ENCODE measurements at places on chromosomes 5 and 9.

GRCh38 chr9:107455425-107456135 is 34.0 kb downstream of the KLF4 start:
- DNase-seq, result no peak

DNA sequence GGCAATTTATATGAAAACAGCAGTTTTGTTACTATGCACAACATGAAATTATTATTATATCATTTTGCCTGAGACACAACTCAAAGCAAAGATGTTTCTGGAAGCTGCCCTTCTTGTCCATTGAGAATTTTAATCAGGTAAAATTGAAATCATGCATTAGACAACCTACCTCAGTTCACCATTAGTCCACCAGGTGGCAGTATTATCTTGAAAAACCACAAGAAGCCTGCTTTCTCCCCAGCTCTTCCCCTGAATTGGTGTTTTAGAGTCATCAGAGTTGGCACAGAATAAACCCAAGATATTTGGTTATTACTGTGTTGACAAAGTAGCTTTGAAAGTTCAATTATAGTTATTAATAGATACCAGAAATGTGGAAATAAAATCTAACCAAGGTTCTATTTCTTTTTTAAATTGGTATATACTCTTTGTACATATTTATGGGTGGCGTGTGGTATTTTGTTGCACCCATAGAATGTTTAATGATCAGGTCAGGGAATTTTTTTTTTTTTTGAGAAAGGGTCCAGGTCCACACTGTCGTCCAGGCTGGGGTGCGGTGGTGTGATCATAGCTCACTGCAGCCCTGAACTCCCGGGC is 25.7 kb downstream of the UTP15 start:
- DNase-seq, result peak; percentile 60

GRCh38 chr9:125748446-125749099 is 1.4 kb downstream of the PBX3 start:
- no peak for DNase-seq

DNA sequence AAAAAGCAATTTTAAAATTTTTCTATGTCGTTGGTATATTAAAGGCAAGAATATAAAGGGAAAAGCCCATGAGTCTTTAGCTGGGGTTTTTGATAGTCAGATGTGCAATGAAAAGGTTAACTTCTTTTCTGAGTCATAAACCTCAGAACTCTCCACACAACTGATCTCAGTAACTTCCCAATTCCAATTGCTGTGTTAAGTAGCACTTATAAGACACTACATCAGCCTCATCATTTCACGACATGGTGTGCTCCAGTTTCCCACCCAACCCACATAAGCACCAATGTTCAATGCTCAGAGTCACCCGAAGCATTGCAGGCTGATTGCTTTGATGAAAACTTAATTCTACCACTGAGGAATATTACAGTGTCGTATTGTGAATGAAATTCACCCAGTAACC is 155.8 kb downstream of the TSSK1B start:
- DNase-seq, result no peak

DNA sequence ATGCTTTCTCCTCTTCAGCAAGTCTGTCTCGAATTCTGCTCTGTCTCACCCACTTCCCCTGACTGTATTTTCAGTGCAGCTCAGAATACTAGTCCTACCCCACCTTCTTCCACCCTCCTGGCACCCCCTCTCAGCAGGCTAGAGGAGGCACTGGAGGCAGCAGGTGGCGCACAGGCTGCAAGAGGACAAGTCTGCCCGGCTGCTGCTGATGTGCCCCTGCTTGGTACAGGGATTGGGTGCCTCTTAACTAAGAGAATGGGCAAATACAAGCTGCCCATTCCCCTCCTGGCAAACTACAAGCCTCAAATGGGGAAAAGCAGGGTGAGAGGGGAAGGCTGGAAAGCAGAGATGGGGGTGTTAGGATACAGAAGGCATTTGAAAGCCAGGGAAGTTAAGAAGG is 5.1 kb downstream of the TLN1 start:
- DNase-seq, result no peak

DNA sequence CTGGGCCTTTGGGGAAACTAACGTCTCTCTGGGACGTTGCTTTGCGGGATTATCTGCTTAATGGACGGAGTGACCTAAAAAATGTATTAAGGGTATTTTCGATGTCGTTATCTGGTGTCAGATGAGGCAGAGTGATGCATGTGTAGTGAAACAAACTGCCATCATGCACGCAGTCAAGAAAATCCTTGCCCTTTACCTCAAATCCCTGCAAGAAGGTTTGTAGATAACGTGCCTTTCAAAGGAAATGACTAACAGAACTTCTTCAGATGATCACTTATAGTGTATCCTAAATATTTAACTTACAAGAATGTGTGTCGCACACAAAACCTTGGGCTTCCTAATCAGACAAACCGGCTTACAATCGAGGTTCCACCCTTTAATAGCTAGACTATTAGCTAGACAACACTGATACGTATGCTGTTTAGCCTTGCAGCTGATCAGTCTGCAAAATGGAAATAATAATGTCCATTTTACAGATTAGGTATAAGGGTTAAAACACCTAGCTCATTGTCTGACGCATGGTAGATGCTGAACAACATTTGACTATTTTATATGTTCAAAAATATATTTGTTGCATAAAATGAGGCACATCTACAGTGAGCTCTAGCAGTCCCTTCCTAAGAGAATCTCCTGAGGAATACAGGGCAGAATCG is 541 bp upstream of the TBCA start:
- no peak for DNase-seq

DNA sequence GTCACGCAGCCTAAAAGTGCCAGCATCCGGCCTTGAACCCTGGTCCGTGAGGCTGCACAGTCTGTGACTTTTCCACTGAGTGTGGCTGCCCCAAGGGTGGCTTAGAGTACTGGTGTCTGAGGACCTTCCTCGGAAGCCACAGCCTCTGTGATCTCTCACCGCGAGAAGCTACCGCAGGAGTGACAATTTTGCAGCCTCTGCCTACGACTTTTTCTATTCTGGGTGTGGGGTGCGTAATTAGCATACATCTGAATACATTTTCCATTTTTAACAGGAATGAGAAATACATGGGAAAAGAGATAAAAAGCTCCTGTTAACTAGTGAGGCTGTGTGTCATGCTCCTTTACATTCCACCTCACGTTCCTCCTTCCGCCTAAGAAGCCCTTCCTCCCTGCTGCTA is 48.3 kb upstream of the HRH2 start:
- no peak for DNase-seq

DNA sequence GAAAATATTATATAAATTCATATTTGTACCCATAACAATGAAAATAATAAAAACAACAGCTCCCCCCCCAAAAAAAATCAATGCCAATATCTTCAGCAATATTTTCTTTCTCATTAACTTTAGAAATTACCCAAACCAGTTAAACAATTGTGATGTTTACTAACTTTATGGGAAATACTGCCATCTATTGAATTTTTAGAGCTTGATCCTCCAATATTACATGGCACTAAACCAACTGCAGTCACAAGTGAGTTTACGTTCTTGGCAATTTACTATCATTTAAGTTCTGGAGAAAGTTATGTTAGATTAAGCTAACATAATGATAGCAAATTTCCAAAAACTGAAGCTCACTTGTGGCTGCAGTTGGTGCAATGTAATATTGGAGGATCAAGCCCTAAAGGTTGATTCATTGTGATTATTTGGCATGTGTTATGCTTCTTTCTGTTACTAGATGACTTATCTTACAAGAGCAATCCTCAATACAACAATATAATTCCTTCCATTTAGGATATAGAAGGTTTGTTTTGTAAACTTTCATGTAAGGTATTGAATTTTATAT is 379.5 kb downstream of the CDH18 start:
- DNase-seq, result no peak

Data from fibroblast of skin of left biceps (primary cell).